ENCODE measurements at places on chromosomes 6 and 20.

DNA sequence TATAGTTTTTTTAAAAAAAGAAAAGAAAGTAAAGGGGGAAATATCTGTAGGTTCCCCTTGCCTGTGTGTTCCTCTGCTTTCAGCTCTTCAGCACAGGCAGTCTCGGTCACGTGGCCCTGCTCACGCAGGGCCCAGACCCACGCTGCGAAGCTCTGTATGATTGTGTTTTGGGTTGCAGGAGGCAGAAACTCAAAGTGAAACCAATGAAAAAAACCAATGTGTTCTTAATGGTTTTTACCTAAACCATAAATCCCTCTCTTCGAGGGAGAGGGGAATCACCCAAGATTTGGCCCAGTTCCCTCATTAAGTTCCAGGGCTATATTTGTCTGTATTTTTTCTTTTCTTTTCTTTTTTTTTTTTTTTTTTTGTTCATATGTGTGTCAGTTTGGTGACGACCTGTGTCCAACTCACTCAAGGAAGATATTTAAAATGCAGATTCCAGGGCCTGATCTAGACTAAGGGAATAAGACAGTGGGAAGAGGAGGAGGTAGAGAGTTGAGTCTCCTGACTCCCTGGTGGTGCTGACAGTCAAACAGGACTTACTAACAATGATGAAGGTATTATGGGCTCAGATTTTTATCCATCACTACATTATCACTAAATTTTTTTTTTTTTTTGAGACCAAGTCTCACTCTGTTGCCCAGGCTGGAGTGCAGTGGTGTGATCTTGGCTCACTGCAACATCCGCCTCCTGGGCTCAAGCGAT, 33.8 kb upstream of the RREB1 start:
- peaks cover 51% of the 10 kb centered on the region for H3K27me3 ChIP-seq
- peaks cover 22% of the 10 kb centered on the region for H3K4me1 ChIP-seq
- DNase-seq = peak; percentile 79
- H3K4me3 ChIP-seq = peak overlapping the region; percentile 26
- H3K27ac ChIP-seq = peak overlapping the region; percentile 2

DNA sequence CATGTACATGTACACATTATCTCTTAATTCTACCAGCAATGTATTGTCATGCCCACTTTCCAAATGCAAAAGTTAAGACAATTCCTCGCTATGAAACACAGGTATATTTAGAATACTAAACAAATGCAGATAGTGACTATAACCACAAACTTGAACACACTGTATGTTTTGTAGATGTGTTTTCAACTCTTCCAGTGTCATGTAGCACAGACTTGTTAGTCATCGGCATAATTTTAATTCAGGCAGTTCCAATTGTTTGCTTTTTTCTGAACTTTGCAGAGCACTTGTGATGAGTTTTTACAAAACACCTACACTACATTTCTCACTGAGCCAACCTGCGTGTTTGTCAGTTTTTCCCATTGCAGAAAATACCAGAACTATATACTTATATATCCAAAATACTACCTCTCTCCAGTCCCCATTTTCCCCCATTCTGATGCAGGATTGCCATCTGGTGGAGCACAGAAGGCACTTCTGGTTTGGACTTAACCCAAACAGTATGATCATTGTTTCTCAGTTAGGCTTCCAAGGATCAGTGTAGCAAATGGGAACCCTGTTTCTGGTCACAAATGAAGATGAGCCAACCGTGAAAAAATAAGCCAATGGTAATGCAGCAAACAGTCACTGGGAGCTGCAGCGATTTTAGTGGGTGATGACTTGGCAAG, 143.4 kb downstream of the ADGRB3 start:
- no peaks in the 10 kb centered on the region for H3K27me3 ChIP-seq
- no peaks in the 10 kb centered on the region for H3K36me3 ChIP-seq
- H3K4me3 ChIP-seq = no peak overlapping the region
- H3K27ac ChIP-seq = no peak overlapping the region
- DNase-seq = no peak

- no peaks in the 10 kb centered on the region for H3K36me3 ChIP-seq
- H3K27ac ChIP-seq = no peak overlapping the region
- H3K27me3 ChIP-seq = peaks cover 84% of the 10 kb centered on the region
- H3K4me1 ChIP-seq = peaks cover 22% of the 10 kb centered on the region
- DNase-seq = no peak
- peak overlapping the region; percentile 58 for H3K4me3 ChIP-seq
These were observed 536 bp upstream of the FNDC1 start for GRCh38 chr6:159168536-159169192.

DNA sequence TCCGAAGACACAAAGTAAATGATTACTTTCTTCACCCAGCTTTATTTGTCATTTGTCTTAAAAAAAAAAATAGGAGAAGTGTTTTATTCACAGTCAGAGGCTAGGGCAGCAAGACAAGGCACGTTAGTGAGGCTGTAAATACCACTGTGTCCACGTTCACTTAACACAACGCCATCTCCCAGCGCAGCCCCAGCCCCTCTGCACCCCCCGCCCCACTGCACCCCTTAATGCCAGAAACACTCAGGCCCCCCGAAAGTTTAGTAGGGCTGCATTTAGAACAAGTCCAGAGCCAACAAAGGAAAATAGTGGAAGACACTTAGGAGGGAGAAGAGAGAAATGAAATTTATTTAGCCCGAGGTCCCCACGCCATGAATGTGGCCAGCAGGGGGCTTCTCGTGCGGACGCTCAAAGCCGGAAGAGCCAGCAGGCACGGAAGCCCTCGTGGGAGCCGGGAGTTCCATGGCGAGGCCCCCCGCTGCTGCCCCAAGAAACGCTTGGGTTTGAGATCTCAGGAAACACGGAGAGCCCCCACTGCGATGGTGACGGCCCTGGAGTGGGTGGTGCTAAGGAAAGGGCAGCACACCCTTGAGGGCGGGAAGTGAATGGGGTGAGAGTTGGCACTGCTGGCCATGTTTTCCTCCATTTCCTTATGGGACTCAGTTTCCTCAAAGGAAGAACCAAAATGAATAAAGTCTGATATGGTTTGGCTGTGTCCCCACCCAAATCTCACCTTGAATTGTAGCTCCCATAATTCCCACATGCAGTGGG, 50.2 kb downstream of the IYD start:
- DNase-seq = peak; percentile 51
- H3K27me3 ChIP-seq = peaks cover 20% of the 10 kb centered on the region
- H3K27ac ChIP-seq = peak overlapping the region; percentile 55
- peaks cover 24% of the 10 kb centered on the region for H3K4me1 ChIP-seq

GRCh38 chr6:6193221-6193745, 127.2 kb downstream of the F13A1 start:
- DNase-seq = no peak
- no peaks in the 10 kb centered on the region for H3K27me3 ChIP-seq
- H3K27ac ChIP-seq = no peak overlapping the region
- no peak overlapping the region for H3K4me3 ChIP-seq
- H3K4me1 ChIP-seq = no peaks in the 10 kb centered on the region

DNA sequence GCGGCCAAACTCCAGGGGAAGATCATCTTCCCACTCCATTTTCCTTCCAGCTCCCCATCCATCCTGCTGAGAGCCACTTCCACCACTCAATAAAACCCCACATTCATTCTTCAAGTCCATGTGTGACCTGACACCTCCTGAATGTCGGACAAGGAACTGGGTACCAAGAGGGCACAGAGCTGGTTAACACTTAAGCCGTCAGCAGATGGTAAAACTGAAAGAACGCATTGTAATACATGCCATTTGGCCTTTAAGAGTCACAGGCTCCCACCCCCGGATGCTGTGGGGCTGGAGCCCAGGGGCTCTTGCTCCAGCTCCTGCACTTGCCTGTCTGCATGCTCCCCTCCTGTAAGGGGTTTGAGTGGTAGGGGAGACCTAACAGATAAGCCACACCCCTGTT, 753.9 kb downstream of the COL12A1 start:
- no peak for DNase-seq
- no peak overlapping the region for H3K27ac ChIP-seq
- H3K27me3 ChIP-seq = no peaks in the 10 kb centered on the region
- no peaks in the 10 kb centered on the region for H3K4me1 ChIP-seq

- peaks cover 22% of the 10 kb centered on the region for H3K27me3 ChIP-seq
- DNase-seq = no peak
- H3K36me3 ChIP-seq = no peaks in the 10 kb centered on the region
- no peaks in the 10 kb centered on the region for H3K4me1 ChIP-seq
- H3K4me3 ChIP-seq = no peak overlapping the region
These were observed 88.1 kb downstream of the ERMARD start for GRCh38 chr6:169839493-169839892.

- H3K4me3 ChIP-seq = no peak overlapping the region
- H3K27ac ChIP-seq = no peak overlapping the region
- H3K4me1 ChIP-seq = no peaks in the 10 kb centered on the region
- no peak for DNase-seq
- H3K36me3 ChIP-seq = peaks cover 25% of the 10 kb centered on the region
These were observed 11.6 kb downstream of the GSS start for GRCh38 chr20:34943808-34944567.

- H3K4me3 ChIP-seq = no peak overlapping the region
- H3K27ac ChIP-seq = peak overlapping the region; percentile 43
- H3K27me3 ChIP-seq = no peaks in the 10 kb centered on the region
- no peak for DNase-seq
- peaks cover 64% of the 10 kb centered on the region for H3K4me1 ChIP-seq
These were observed 6.7 kb downstream of the XRN2 start for GRCh38 chr20:21309678-21310467.

DNA sequence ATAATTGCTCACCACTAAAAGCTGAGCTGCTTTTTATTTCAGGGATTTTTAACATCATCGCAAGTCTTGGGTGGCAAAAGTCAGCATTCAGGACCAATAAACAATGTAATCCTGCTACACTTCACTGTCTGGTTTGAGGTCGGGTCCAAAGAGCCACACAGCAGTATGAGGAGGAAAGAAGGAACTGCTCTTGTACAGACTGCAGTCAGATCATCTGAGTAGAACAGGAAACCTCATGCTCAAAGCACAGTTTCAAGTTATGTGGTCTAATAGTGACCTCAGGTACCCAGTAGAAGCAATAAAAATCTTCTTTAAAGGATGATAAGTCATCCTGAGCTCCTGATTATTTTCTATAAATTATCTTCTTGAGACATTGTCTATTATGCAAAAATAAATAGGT, 211.4 kb downstream of the FUT9 start:
- DNase-seq = no peak
- H3K27ac ChIP-seq = no peak overlapping the region
- H3K36me3 ChIP-seq = no peaks in the 10 kb centered on the region
- no peak overlapping the region for H3K4me3 ChIP-seq

DNA sequence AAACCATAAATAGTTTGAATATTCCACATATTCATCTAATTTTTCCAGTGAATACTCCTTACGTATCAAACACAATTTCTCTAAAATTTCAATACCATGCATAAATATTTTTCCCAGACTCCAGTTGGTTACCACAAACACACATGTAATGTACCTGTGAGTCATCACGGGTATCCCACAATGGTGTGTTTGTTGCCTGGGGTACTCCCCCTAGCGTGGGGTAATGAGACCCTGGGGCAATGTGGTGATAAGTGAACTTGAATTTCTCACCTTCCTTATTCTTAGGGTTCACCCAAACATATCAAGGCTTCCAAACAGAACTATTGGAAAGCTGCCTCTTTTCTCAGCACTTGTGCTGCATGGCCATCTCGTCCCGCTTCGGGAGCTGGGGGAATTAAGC, 51.0 kb downstream of the STX7 start:
- no peak overlapping the region for H3K27ac ChIP-seq
- no peaks in the 10 kb centered on the region for H3K27me3 ChIP-seq
- no peaks in the 10 kb centered on the region for H3K4me1 ChIP-seq
- DNase-seq = no peak
- H3K4me3 ChIP-seq = no peak overlapping the region

DNA sequence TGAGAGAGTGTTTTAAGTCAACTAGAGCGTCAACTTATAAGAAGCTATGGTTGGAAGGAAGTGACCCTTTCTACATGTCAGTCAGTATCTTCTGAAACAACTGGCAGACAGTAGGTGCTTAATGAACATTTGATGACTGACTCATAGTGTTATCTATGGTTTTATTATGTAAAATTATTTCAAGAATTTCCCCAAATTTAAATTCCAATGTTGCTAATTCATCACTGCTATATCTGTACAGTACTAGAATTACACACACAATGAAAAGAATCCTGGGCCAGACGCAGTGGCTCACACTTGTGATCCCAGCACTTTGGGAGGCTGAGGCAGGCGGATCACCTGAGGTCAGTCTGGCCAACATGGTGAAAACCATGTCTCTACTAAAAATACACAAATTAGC, 721.4 kb upstream of the FLRT3 start:
- no peaks in the 10 kb centered on the region for H3K36me3 ChIP-seq
- no peak overlapping the region for H3K27ac ChIP-seq
- DNase-seq = no peak
- no peaks in the 10 kb centered on the region for H3K27me3 ChIP-seq

DNA sequence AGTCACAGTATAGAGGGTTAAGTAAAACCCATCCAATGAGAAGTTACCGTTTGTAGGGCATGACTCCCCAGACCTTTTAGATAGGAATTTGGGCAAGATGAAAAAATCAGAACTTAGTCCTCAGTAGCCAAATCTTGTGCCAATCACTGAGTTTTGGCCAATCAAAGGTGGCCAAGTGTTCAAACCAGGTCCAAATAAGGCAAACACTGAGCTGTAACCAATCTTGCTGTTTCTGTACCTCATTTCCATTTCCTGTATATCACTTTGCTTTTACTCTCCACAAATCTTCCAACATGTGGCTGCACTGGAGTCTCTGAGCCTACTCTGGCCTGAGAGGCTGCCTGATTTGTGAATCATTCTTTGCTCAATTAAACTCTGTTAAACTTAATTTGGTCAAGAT, 81.8 kb upstream of the GPR6 start:
- no peak for DNase-seq
- H3K4me1 ChIP-seq = no peaks in the 10 kb centered on the region
- no peak overlapping the region for H3K27ac ChIP-seq
- H3K36me3 ChIP-seq = no peaks in the 10 kb centered on the region

DNA sequence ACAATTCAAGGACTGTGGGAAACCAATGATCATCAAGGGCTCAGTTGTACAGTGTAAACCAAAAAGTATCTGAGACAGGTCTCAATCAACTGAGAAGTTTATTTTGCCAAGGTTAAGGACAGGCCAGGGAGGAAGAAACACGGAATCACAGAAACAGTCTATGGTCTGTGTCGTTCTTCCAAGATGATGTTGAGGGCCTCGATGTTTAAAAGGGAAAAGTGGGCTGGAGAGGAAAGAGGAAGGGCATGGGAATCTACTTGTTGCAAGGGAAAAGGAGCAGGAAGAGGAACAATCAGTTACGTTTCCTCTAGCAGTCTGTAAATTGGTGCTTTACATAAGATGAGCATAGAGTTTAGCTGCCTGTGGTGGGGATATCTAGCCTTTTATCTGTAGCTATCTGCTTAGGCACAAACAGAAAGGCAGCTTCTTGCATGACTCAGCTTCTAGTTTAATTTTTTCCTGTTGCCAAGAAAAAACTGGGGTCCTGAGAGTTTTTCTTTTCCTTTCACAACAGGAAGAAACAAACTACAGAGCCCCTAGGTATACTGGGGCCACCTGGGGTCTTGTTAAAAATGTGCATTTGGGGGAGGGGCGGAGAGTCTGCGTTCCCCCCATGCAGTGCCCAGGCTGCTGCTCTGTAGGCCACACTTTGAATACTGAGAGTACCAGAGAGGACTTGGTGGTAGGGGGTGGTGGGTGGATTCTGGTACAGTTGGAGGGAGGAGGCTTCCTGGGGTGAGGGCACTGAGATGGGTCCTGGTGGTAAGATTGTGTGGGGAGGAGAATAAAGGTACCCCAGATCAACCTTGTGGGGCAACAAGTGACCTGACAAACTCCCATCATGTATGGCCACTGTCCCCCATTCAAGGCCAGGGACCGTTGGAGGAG, 35.3 kb upstream of the EZR start:
- no peak overlapping the region for H3K27ac ChIP-seq
- DNase-seq = peak; percentile 49
- H3K36me3 ChIP-seq = peaks cover 2% of the 10 kb centered on the region

Data from activated CD4-positive, alpha-beta T cell treated with anti-CD3 and anti-CD28 coated beads, Interleukin-2, amount 10 ng/mL, durations not matched to agents 7 days and 5 days (primary cell).